ENCODE measurements at places on chromosomes 2 and 18.

DNA sequence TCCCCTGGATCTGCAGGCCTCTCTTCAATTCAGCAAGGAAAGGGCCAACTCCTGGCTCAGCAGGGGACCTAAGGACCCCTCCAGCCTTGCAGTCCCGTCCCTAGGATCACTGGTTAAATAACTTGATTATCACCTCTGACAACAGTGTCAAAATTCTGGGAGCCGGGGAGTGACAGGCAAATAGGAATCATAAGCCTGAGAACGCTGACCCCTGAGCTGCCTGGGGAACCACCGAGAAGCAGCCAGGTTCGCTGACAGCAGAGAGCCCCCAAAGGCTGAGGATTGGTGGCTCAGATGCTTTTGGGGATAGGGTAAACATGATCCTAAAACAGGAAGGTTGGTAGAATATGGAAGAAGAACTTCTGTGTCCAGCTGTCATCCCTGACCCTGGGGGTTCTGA lies 17.5 kb upstream of the TNS1 start:
- no peak for DNase-seq

- DNase-seq: no peak
Measured at GRCh38 chr18:45749918-45750689, 26.1 kb downstream of the SLC14A1 start.

DNA sequence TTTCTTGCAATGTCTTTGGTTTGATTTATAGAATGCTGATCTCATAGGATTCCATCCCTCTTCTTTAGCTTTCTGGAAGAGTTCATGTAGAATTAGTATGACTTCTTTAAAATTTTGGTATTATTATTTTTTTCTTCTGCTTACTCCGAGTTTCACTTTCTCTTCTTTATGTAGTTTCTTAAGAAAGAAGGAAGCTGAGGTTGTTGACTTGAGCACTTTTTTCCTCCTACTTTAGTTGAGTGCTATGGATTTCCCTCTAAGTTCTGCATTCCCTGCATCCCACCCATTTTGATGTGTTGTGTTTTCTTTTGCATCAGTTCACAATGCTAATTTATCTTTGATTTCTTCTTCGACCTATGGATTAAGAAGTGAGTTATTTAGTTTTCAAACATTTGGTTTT lies 78.9 kb upstream of the SPRED2 start:
- no peak for DNase-seq

- no peak for DNase-seq
Measured at GRCh38 chr2:169822036-169822435, 2.7 kb downstream of the METTL5 start.

DNA sequence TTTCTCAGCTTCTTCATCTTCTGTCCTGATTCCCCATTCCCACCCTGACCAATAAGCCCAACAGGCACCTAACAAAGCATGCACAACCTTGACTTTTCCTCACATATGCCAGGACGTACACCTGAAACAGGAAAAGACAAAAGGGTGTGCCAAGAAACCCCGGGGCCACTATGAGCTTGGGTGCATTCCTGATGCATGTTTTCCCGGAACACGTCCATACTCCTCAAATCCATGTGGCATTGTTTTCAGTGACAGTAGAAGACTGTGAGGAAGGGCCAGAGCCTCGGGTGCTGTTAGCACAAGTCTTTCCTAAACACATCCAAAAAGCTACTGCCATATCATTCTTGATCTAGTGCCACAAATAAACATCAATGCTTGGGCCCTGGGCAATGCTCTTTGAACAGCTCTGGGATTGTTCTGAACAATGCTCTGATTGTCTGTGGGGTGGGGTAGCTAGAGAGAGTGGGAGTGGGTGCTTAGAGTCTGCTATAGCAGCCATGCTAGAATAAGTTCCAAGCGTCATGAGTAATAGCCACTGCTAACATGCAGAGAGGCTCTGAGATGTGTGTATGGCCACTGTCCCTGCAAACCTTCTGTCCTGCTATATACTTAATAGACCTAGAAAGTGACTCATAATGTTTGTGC lies 181.7 kb upstream of the CRIM1 start:
- DNase-seq: no peak

GRCh38 chr18:54263904-54264336 lies 5.4 kb upstream of the POLI start:
- DNase-seq: no peak
